NCI-H1105 treated with DMSO at 0.1 percent for 48 hours (cell line): ENCODE measurements at places on chromosomes 1 and 21.
A peak's percentile ranks its signal among the peaks of the same experiment; 100 is the strongest.

- DNase-seq, result no peak
Observed at GRCh38 chr1:206658264-206658980, 23.1 kb downstream of the DYRK3 start.

DNA sequence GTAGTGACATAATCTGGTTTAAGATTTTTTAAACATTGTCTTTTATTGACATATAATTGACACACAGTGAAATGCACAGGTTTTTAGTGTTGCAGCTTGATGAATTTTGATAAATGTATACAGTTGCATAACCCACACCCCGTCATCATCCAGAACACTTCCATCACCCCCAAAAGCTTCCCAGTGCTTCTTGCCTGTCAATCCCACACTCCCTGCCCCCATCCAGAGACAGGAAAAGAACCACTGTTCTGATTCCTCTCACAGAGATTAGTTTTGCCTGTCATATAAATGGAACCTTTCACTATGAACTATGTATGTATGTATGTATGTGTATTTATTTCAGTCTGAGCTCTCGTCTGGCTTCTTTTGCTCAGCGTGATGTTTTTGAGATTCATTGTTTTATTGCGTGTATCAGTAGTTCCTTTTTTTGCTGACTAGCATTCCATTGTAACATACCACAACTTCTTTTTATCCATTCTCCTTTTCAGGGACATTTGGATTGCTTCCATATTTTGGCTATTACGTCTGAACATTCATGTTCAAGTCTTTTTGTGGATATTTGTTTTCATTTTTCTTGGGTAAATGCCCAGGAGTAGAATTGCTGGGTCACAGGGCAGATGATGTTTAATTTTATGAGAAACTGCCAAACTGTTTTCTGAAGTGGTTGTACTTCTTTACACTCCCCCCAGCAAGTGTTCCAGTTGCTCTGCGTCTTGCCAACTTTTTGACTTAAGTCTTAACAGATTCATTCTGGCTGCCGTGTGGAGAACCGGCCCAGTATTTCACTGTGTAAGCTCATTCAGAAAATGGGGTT, 8.7 kb downstream of the UBIAD1 start:
- peak; percentile 81 for DNase-seq

GRCh38 chr1:211929683-211930082, 99.1 kb upstream of the LPGAT1 start:
- DNase-seq, result no peak

DNA sequence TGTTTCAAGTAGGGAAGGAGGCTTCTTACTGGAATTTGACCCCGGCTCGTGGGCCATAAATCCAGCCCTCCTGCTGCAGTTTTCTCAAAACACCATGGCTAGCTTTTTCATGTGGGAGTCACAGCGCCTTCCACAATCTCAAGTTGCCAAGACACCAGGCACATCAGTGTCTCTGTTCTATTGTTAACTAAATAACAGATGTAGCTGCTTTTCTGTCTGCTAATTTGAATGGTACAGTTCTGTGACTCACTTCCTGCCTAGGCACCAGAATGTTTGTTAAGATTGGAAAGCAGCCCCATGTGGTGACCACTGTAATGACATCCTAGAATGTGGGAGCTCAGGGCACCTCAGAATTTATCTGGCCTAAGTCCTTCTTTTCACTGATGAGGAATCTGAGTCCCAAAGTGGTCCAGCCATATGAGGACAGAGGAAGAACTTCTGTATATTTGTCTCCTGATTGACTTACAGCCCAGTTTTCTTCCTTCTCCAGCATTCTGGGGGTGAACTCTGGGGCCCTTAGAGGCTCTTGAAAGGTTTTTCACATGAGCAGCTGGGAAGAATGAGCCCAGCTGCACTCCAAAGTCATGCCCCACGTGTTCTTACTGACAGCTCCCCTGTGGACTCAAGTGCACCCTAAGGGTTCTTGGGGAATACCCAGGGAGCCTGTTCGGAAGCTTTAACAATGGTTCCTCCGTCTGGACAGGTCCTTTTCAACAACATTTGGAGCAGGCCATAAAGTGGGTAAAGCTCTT, 27.5 kb downstream of the TRIM45 start:
- DNase-seq, result no peak

DNA sequence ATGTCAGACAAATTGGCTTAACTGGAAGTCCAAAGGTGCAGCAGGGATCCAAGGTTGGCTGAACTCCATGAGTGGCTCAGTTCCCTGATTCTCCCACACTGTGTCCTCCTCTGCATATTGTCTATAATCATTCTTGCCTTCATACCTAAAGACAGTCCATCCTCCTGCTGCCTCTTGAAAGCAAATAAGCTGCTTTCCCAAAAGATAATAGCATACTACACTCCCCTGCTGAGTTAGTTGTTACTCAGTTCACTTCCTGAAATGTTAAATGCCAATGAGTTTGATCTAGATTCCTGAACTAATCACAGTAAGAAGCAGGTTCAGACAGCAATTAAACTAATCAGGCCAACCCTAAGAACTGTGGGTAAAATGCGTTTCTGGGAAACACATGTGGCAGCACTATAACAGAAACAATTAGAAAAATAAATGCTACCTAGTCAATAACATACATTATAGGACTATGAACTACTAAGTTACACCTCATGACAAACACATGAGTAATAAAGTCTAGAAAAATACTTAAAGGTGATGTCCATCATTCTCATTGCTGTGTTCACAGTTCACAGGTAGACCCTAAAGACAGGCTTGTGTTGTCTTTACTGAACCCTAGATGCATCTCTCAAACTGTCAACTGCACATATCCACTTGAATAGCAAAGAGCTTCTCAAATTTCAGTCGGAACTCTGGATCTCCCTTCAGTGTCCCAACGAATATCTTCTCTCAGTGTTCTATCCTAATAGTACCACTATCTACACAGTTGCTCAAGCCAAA, 50.8 kb upstream of the BOLA1 start:
- peak; percentile 25 for DNase-seq

DNA sequence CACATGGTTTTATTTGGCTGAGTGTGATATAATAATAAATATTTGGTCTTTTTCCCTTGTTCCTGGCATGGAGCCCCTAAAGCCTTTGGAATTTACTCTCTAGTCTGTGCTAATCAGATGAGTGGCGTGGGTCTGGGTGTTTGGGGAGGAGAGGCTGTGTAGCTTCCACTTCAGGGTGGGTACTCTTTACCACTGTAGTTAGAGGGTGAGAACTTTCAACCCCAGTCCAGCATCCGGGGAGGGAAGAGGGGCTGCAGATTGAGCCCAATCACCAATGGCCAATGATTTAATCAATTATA, 20.0 kb downstream of the USP25 start:
- no peak for DNase-seq

GRCh38 chr1:204819495-204819894, 51.2 kb upstream of the NFASC start:
- DNase-seq, result no peak

- no peak for DNase-seq
Observed at GRCh38 chr1:173479649-173480048, 2.5 kb downstream of the PRDX6 start.

DNA sequence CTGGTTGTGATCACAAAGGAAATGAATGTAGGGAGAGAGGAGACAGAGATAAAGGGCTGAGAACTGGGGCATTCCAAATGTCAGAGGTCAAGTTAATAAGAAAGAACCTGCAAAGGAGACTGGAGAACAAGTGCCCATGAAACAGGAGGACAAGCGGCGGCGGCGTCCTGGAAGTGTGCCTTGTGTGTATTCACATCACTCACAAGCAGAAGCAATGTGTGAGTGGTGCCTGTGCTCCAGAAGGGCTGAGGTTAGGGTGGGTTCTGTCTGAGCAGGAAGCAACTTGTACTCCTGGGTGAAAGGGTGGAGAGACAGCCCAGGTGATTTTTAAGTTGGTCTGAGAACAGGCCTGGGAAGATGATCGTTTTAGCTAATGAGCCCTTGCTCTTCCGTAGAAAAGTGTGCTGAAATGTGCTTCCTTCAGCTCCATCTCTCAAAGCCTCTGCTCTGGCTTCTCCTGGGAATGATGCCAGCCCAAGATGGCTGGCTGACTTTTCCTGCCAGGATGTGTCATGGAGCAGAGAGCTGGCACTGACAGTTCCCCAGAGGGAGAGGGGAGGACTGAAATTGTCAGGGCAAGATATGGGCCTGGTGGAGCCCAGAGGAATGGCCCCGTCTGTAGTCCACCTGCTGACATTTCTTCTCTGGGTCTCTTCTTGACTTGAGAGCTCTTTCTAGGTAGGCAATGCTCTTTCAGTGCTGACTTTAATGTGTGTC, 25.1 kb upstream of the PLEKHA6 start:
- DNase-seq, result peak; percentile 23

- no peak for DNase-seq
Observed at GRCh38 chr1:62528015-62528414, 69.3 kb upstream of the ANGPTL3 start.

GRCh38 chr1:237041795-237042525, at the start of gene RYR2:
Gene RYR2, plus strand, starts transcription at chr1:237042184. Its CDS starts 338 bp downstream, at chr1:237042522.
- peak; percentile 35 for DNase-seq

GRCh38 chr1:38328278-38329035, 281.9 kb upstream of the POU3F1 start:
- DNase-seq, result no peak

DNA sequence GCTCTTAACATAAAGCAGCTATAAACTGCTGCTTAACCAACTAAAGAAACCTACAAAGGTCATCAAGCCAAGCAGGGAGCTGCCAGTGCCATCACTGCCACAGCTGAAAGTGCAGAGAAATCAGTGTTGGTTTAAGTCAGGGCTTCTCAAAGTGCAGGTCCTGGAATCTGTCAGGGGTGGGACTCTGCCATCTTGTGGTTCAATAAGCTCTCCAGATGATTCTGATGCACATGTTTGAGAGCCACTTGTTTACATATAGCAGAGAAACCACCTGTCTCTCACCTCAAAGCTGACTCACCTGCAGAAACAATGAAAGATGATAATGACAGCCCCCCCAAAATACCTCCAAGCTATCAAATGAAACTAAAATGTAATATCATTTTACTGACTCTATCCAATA, 49.3 kb downstream of the SH3GLB1 start:
- DNase-seq, result peak; percentile 69

DNA sequence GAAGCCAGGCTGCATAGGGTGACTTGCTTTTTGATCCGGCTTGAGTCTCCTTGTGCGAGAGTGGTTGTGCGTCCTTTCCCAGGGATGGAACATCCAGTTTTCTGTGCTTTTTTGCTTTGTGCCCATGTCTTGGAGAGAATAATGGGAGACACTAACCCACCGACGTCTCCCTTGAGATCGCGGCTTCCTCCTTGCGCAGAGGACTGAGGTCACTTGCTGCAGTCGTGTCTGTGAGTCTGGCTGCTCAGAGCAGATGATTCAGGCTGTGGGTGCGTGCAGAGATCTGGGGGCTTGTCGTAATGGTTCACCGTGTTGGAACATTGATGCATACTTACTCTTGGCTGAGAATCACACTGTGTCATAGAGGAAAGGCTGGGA, 164.5 kb upstream of the CACNA1E start:
- DNase-seq, result no peak

- DNase-seq, result no peak
Observed at GRCh38 chr1:167426716-167427115, 91.6 kb downstream of the CD247 start.

- no peak for DNase-seq
Observed at GRCh38 chr1:9441451-9442133, 97.7 kb upstream of the SLC25A33 start.

DNA sequence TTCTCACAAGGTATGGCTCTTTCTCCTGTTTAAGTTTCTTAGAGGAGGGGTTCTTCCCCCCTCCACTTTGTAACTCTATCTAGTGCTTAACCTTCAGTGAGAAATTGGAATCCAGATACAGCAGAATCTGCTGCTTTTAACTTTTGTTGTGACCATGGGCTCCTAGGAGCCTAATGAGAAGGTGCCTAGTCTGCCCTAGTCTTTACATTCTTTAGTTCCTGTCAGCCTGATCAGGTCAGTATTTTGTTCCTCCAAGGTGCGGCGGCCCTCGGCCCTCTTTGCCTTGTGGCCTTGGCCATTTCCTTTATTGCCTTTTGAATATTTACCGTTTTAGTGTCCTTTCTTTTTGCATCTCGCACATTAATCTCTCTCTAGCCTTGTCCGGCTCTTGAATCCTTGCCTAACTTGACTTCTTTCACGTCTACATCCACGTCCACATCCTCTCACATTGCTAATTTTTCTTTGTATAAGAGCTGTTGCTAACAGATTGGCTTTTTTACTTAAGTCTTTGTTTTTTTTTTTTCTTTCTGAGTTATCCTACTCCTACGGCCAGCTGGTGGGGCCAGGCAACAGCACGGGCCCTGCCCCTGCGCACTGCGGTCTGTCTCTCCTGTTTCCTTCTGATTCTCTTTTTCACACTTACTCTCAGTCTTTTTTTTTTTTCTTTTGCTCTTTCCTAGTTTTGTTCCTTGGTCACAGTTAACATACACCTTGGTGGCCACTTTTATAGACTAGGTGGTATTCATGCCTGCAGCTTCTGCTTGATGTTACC, 49.0 kb downstream of the SFPQ start:
- DNase-seq, result no peak

GRCh38 chr1:98478121-98478520, 183.4 kb upstream of the SNX7 start:
- no peak for DNase-seq

- no peak for DNase-seq
Observed at GRCh38 chr1:240602189-240602588, 9.8 kb downstream of the GREM2 start.

DNA sequence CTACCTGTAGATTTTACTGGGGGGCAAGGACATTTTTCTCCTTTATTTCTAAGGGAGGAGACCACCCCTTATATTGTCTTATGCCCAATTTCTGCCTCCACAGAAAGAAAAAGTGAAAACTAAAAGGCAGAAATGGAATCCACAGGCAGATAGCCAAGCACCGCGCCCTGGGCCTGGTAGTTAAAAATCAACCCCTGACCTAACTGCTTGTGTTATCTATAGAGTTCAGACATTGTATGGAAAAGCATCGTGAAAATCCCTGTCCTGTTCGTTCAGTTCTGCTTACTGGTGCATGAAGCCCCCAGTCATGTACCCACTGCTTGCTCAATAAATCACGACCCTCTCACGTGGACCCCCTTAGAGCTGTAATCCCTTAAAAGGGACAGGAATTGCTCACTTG, 33.7 kb upstream of the IL6R start:
- no peak for DNase-seq

DNA sequence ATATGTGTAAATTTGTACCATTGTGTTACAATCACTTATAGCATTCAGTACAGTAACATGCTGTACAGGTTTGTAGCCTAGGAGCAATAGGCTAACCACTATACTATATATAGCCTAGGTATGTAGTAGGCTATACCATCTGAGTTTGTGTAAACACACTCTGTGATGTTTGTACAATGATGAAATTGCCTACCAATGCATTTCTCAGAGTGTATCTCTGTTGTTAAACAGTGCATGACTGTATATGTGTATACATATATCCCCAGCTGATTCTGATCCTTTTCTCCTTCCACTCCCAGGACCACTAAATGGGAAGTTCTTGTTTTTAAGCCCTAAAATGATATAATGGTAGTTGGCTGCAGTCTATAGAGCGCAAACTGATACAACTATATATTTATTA, 7.8 kb downstream of the GNPAT start:
- no peak for DNase-seq
